Astrocyte (in vitro differentiated cells and primary cell): ENCODE measurements at places on chromosomes 13 and 19.

GRCh38 chr19:35293363-35293739 is 1.4 kb downstream of the MAG start:
- no peak for DNase-seq

DNA sequence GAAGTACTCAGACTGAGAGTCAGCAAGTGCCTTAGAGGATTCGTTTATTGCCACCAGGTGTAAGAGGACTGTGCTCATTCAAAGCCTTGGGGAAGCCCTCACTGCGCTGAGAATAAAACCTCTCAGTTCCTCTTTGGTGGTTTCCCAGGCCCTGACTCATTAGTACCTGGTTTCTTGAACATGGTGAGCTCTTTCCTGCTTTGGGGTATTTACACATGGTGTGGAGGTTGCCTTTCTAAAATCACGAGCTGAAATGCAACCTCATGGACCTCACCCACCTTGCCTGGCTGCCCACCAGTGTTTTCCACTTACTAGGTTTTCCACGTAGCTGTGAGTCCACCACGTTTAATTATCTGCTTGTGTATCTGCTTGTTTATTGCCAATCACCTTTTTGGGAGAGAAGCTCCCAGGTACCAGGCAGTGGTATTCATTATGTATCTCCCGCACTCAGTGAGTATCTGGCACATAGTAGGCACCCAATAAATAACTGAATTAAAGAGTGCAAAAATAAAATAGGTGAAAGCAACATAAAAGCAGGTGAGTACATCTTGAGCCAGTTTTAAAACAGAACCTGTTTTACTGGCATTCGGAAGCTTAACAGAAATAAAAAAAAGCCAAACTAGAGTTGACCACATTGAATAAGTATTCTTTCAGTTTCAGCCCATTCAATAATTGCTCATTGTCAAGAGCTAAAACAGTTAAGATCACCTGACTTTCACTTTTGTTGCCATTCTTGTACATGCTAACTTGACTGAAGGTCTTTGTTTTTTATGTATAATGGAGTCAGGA is 533.0 kb downstream of the MYO16 start:
- DNase-seq = no peak

DNA sequence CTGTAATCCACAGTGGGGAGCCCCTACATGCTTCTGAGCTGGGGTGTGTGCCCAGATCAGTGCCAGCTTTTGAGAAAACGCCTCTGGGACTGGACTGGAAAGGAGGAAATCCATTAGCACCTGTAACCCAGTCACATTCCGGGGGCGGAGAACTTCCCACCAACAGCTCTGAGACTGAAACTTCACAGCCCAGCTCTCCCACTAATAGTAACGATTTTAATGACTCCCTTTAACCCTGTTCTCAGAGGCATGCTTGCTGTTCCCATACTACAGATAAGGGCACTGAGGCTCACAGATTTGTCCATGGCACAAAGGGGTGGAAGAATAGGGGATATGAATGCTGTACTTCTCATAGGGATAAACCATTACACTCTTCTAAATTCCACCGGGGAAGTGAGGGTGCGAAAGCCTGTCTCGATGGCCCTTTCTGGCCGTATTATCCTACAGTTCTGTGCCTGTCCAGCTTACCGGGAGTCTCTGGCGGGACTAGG is 851 bp downstream of the FBXO46 start:
- DNase-seq = no peak

DNA sequence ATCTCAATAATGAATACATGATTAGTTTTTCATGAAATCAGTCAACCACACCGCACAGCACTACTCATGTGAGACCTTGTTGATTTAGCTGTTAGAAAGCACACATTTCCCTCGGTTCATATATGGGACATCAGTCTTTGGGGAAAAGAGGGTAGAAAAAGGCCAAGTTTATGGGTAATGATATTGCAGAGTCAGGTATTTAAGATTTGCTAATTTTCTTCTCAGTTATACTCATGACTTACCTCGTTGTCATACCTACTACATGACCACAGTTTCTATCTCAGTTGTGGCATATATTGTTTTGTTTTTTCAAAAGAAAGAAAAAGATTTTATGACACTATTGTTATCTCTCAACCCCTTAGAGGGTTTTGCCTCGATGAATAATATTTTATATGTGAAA is 165.6 kb downstream of the POU4F1 start:
- DNase-seq = no peak

- no peak for DNase-seq
Measured at GRCh38 chr13:42803563-42804204, 22.3 kb downstream of the FAM216B start.

DNA sequence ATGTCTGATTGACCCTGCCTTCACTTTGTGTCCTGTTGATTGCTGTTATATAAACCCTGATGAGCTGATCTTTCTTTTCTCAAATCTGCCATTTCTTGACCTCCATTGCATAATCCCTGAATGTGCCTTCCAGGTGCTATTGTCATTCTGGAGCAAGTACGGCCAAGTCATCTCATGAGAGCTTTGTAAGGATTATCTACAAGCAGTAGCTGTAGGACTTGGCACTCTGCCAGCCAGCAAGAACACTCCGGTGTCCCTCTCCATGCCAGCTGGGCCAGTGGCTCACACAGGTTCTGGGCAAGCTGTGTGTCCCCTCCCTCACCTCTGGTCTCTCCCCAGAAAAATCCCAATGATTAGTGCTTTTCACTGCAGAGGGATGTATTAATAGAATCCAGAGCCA is 348.1 kb downstream of the FOXO1 start:
- DNase-seq = no peak

DNA sequence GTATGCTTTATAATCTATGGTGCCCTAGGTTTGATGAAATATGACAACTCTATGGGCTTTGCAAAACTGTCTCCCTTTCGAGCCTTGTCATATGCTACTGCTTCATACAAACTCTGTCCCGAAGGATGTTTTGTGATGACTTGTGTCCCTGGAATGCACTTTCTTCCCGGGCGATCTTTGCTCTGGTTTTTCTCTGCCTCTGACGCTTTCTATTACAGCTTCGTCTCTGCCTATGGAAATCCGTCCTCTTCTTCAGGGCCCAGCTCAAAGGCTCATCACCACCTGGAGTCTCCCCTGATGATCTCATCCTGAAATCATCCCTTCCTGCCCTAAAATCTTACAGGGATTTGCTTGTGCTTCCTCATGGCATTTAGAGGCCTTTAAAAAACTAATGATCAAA is 191.5 kb upstream of the KL start:
- peak; percentile 92 for DNase-seq

DNA sequence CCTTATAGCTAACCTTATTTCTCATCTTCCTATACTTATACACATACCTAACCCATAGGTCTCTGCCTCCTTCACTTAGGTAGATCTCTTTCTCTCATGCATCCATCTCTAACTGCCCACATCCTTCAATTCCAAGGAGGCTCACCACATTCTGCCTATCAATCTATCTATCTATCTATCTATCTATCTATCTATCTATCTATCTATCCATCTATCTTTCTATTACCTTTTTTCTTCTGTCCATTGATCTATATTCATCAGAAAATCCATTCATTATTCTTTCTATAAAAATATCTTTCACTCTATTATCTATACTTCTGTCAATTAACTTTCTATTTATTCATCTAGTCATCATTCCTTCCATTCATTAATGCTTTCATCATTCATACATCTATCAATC is 11.1 kb upstream of the CYP2A7 start:
- no peak for DNase-seq

- no peak for DNase-seq
Measured at GRCh38 chr19:45442408-45442777, 18.7 kb upstream of the ERCC1 start.

- DNase-seq = no peak
Measured at GRCh38 chr19:20558011-20558410, 7.6 kb downstream of the ZNF737 start.

DNA sequence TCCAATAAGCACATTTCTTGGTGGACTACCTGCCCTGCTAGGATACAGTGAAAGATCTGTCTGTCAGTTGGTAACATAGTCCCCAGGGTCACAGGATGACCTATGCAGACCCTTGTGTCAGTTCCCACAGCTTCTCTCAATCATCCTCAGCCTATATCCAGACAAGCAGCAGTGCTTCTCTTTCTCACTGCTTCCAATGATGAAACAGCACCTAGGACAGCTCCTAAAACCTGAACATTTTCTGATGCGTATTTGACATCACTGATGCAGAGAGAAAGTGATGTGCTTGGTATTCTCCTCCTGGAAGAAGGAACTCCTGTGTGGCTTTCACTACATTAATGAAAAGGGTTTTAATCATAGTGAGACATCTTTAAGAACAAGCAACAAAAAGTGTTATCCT is 43.7 kb downstream of the ZNF557 start:
- no peak for DNase-seq

DNA sequence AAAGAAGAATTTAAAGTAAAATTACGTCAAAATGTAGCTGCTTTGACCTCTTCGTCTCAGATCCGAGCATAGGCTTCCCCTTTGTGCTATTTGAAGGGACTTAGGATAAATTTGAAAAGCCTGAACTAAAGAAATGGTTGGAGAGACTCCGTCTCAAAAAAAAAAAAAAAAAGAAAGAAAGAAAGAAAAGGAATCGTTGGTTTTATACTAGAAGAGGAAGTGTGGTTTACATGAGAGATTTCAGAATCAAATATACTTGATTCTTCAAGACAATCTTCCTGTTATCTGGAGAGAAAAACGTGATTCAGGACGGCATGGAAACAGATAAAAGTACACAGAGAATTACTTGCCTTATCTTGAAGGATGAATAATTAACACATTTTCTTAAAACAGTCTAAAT is 474 bp upstream of the ZNF780B start:
- DNase-seq = no peak

GRCh38 chr13:26756961-26757360 is 3.6 kb downstream of the GPR12 start:
- no peak for DNase-seq
